Cerebellum (tissue), 4 donors: ENCODE measurements at places on chromosomes 1 and 21.
A peak's percentile ranks its signal among the peaks of the same experiment; 100 is the strongest.

DNA sequence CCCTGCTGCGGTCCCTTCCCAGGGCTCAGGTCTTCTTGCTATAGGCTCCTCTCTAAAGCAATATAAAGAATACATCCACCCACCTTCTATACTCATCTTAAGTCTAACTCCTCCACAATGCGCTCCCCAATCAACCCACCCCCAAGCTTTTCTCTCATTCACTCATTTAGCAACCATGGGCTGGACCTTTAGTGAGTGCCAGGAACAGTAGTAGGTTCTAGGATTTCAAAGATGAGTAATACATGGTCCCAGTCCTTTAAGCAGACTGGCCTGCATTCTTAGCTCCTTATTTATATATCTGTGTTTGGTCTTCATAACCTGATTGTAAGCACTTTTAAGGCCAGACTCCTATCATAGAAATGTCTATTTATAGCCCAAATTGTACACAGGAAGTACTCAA is 5.9 kb downstream of the CAMK1G start:
- no peak for DNase-seq

DNA sequence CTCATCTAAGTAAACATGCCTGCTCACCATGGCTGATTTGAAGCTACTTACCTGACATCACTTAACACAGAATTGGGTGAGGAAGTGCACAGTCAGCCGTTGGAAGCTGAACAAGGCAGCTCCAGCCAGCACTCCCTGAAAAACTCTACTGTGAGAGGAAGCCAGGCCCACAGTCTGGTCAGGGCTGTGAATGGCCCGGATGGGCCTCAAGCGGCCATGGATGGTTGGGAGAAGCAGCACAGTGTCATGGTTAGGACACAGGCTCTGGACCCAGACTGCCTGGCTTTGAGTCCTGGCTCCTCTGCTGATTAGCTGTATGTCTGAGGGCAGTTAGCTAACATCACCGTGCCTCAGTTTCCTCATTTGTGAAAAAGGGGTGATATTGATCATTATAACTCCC is 267.8 kb downstream of the GRIK3 start:
- DNase-seq: no peak

- DNase-seq: no peak
Observed at GRCh38 chr21:31282095-31282709, 61.9 kb downstream of the TIAM1 start.

GRCh38 chr1:214467078-214467585 is 84.3 kb downstream of the PTPN14 start:
- no peak for DNase-seq

GRCh38 chr1:45246760-45247159 is 40.4 kb upstream of the ZSWIM5 start:
- DNase-seq: no peak

DNA sequence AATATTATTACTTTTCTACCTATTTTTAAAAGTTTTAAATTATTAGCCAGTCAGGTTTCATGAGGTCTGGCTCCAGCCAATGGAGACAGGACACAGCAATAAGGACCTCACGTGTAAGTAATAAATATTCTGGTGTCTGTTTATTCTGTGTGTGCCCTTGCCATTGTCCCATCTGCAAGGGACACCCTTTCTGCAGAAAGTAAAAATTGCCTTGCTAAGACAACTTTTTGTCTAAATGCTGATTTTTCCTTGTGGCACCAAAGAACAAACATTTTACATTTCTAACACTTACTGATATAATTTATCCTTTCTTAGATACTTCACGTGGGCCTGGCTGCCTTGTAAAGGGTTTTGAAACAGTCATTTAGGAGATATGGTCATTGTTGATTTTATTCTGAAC is 29.4 kb downstream of the OVAAL start:
- no peak for DNase-seq

- no peak for DNase-seq
Observed at GRCh38 chr1:153293480-153293775, 19.3 kb downstream of the PGLYRP3 start.

DNA sequence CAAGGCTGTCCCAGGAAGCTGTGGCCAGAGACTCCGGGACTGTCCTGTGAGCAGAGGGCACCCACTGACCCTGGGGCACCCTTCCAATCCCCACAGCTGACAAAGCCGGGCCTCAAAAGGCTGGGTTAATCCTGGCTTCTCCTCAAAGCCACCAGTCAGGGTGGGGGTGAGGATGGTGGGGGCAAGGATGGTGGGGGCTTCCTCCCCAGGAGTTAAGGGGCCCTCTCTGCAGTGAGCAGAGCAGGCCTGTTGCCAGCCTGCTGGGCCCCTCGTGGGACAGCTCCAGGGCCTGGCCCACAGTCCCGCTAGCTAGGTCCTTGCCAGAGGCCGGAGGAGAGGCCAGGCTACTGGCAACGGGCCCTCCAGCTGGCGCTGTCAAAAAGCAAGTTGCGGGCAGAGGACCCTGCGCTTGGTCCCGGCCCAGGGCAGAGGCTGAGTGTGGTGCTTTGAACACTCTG is 37.9 kb upstream of the CCDC27 start:
- DNase-seq: peak; percentile 44

DNA sequence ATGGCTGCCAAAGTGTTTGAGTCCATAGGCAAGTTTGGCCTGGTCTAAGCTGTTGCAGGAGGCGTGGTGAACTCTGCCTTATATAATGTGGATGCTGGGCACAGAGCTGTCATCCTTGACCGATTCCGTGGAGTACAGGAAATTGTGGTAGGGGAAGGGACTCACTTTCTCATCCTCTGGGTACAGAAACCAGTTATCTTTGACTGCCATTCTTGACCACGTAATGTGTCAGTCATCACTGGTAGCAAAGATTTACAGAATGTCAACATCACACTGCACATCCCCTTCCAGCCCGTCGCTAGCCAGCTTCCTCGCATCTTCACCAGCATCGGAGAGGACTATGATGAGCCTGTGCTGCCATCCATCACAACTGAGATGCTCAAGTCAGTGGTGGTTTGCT is 215.8 kb upstream of the JUN start:
- no peak for DNase-seq

- DNase-seq: no peak
Observed at GRCh38 chr1:216793303-216793702, 70.1 kb upstream of the ESRRG start.

DNA sequence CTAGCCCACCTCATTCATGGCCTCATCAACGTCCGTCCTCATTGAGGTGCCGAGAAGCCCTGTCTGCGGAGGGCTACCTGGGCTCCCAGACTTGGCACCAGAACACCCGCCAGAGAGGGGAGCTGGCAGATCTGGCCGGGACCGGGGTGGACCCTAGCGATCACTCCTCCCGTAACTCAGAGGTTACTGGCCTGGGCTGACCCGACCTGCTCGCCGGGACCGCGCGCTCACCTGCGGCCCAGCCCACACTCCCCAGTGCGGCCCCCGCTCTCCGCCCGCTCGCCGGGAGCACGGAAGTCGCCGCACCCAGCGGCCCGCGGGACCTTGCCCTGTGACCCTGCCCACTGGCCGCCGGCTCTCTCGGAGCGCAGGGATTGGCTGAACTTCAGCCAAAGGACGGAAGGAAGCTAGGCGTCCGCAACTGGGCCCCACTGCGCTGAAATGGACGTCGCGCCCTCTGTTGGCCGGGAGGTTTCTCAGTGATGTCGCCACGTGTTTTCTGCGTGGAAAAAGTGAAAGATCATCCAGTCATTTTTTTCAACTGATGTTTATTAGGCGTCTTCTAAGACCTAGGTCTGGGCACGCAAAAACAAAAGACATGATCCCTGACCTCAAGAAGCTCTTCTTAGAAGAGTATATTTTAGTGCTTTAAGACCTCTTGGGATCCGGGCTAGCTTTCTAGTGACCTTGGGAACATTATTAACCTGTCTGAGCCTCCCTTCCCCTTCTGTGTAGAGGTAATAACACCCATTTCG is at the start of gene SMIM12:
TSS of gene SMIM12 (minus strand) at position 304 of the 755 bp plus-strand sequence. CDS start 3,772 bp downstream, outside the sequence.
- DNase-seq: peak; percentile 95

GRCh38 chr1:67645495-67646144 is 39.4 kb upstream of the GADD45A start:
- no peak for DNase-seq

- DNase-seq: no peak
Observed at GRCh38 chr1:247494767-247495166, 36.9 kb upstream of the OR2B11 start.

DNA sequence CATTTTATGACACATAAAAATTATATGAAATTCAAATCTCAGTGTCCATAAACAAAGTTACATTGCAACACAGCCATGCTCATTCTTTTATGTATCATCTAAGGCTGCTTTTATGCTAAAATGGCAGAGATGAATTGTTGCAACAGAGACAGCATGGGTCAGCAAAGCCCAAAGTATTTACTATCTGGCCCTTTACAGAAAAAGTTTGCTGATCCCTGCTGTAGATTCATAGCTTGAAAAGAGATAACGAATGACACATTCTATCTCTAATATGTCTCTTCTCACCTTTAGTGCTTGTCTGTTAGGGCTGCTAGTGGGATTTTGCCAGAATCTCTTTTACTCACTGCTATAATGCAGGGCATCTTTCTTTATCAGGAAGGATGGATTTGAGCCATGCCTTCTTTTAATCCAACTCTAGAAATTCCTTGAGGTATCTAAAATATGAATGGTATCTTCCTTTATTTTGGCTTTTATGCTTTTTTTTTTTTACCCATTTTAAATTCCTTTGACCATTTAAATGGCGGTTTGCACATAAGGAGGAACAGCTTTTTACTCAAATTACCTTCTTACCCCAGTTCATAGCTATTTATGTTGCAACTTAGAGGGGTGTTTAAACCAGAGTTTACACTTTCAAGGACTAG is 598.2 kb downstream of the PLPP3 start:
- DNase-seq: no peak

GRCh38 chr21:38989745-38990423 is 184.2 kb downstream of the ETS2 start:
- DNase-seq: no peak

GRCh38 chr1:41494351-41495209 is 10.1 kb upstream of the EDN2 start:
- no peak for DNase-seq

DNA sequence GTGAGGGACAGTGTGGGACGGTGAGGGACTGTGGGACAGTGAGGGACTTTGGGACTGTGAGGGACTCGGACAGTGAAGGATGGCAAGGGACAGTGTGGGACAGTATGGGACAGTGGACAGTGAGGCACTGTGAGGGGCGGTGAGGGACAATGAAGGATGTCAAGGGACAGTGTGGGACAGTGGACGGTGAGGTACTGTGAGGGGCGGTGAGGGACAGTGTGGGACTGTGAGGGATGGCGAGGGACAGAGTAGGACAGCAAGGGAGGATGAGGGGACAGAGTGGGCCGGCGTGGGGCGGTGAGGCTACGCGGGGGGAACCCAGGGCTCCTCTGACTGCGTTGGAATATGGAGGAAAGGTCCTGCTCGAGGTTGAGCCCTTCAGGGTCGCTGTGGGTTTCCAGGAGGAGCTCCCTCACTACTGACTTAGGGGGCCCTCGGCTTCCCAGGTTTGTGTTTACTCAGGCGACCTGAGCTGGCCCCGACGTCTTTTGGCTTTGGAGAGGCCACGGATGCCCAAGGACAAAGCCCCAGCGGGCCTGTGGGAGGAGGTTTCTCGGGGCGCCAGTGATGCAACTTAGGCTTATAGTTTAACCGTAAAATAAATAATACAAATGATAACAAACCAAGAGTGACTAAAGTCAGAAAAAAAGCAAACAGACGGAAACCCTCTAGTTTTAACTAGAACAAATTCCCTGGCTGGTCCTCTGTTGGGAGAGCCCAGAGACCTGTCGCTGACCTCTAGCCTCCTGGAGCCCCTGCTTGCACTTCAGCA is 1.1 kb upstream of the ERRFI1 start:
- no peak for DNase-seq

DNA sequence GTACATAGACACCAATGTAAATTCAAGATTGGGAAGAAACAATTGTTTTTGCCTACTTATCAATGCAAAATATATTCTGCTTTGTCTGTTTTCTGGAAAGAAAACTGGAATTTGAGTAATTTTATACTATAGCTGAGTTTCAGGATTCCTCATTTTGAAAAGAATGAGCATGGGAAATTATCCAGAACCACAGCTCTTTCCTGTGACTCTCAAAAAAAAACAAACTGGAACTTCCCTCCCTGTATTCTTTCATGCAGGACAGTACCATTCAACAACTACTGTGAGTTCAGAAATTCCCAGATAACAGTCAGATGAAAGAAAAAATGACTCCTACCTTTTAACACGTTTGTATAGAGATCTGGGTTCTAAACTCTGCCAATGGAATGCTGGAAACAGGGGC is 372.4 kb downstream of the TGFB2 start:
- DNase-seq: no peak

DNA sequence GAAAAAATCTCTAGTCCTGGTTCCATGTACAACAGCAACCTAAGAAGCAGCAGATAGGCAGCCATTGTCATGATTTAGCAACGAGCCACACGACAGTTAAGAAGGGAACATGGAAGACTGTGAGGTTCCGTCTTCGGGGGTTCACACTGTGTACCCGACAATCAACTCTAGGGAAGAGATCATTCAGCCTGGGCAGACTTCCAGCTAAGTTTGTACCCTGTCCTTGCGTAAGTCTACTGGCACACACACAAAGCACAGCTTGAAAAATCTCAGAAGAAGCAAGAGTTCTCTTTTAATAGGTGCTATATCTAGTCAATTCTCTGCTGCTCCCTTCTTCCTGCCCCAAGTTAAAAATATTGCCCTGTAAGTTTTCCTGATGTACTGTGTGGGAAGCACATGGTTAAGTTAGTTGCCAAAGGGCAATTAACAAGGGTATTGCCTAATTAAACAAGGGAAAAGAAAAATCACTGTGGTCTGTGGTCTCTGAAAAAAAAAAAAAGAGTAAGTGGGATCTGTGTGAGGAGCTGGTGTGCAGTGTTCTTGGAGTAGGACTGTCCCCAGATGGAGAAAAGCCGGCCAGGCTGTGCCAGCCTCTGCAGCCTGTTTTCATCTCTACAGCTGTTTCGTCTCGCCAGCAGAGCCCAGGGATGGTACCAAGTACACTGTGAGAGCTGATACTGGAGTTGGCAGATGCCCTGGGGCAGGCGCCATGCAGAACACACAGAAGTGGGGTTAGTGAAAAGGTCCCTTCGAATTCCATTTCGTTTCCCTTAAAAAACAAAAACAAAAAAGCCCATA is 6.4 kb upstream of the MYBPHL start:
- no peak for DNase-seq

GRCh38 chr1:56437959-56438358 is 141.4 kb downstream of the PLPP3 start:
- DNase-seq: no peak

- DNase-seq: no peak
Observed at GRCh38 chr21:45469273-45470086, 64.5 kb downstream of the COL18A1 start.

DNA sequence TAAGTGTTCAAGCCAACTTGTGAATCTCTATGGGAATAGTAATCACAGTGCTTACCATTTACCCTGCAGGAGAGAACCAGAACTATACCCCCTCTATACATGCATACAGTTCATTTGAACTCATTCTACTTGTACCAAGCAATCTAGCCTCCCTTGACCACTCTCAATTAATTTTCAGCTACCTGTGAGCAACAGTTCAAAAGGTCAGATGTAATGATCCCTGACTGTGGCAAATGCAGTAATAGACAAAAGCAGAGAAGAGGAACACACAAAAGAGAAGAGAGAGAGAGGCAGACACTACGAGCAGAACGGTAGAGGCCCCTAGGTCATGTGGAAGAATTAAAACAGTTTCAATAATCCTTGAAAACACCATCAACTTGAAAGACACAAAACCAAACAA is 52.8 kb downstream of the FMO4 start:
- DNase-seq: no peak

- DNase-seq: no peak
Observed at GRCh38 chr21:42989816-42990650, 15.7 kb downstream of the PKNOX1 start.

- no peak for DNase-seq
Observed at GRCh38 chr1:30126848-30127247, 596.5 kb downstream of the MATN1 start.

GRCh38 chr1:111161843-111162487 is 21.9 kb downstream of the CEPT1 start:
- peak; percentile 63 for DNase-seq

- DNase-seq: no peak
Observed at GRCh38 chr1:80837066-80837465, 963.7 kb upstream of the ADGRL2 start.
